ENCODE measurements at places on chromosomes 16 and 17.

DNA sequence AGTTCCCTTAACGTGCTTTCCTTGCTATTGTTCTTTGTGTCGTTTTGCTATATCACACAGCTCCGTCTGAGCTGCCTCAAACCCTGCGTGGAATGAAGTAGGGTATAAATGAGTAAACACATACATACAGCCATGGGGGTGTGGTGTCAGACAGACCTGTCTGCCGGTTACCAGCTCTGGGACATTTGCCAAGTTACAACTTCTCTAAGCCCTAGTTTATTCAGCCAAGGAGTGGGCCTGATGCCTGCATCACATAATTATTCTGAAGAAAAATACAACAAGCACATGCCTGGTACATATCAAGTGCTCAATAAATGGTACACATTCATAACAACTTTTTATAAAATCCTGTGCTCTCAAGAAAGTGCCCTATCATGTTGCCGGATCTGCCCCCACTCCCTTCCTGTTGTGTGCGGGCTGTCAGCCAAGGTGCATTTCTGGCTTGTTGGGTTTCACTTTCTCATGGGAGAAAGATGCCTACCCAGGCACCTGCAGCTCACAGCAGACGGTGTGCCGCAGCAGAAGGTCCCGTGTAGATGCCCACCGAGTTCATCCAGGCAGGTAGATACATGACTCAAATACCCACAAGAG is 30.5 kb downstream of the SMPD3 start:
- no peak for DNase-seq

- DNase-seq: no peak
Measured at GRCh38 chr16:88855176-88855575, 1.6 kb downstream of the GALNS start.

GRCh38 chr16:72013888-72014581 is 5.5 kb downstream of the DHODH start:
- no peak for DNase-seq

DNA sequence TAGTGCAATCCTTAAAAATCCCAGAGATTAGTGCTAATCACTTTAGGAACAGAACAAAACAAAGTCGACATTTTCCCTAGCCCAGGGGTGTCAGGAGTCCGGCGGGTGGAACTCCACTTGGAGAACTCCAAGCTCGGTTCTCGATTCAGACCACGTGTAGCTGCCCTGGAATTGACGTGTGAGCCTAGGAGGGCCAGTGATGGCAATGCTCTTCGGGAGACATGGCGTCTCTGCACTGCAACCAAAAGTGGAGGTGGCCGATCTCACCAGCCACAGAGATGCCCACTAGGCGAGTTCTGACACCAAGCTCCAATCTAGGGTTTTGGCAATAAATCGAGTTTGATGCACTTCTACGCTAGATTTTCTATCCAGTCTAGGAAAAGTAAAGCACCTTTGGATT is 17.6 kb downstream of the MAP1LC3B start:
- DNase-seq: no peak

- no peak for DNase-seq
Measured at GRCh38 chr16:54631782-54632181, 298.9 kb upstream of the IRX5 start.

- no peak for DNase-seq
Measured at GRCh38 chr17:2240541-2240940, 63.0 kb downstream of the SMG6 start.

DNA sequence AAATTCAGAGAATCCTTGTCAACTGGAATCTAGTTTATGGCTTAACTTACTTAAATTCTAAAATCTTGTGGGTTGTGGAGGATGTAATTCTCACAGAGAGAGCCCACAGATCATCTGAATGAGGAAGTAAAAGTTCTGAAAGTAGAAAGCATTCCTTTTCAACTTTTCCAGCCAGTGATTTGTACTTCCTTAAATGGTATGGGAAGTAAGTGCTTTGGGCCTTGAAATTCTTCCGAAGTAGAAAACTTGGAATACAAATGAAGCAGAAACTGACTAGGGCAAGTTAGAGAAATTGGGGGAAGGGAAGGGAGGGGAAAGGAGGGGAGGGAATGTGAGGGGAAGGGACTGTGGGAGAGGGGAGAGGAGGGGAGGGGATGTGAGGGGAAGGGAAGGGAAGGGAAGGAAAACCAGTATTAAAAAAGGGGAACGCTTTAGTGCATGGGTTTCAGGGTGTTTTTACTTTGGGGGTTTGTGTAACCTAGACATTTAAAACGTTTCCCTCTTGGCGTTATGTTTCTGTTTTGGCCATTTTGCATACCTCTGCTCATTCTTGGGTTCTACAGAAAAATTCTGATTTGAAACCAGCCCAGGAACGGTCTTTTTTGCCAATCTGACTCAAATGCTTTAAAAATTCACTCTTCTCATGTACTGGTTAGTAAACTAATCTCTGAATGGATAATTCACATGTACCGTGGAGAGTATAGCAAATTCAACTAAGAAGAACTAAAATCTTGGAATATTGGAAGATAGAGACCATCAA is 15.5 kb upstream of the SNTB2 start:
- no peak for DNase-seq

DNA sequence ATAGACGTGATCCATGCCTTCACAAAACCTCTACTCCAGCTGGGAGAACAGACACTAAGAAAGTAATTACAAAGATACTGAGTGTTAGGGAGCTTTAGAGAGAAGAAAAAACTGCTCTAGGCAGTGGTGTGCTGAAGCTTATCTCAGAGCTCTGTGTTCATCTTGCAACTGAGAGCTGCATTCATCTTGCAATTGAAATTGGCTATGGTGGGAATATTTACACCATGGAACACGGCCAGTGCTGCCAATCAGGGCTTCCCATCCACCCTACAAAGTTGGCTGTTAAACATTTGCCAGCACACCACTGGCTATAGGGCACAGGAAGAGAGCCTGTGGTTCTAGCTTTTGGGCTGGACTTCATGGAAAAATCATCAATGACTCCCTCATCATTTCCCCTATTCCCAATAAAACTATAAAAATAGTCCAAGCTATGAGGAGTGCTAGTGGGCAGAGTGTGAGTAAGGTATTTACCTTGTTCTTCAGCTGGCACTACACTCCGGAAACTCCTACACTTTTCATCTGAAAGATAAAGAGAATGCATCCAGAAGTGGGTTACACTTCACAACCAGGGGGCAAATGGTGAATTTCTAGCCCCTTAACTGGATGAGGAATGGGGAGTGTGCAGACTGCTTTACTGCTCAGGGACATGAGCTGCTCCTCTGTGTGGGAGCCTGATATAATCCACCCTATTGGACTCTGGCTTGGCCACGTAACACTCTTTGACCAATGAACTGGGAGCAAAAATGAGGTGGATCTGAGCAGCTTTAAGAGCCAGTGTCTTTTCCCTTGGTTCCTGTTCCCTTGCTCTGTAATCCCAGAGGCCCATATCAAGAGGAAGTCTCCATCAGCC is 11.6 kb downstream of the GSG1L2 start:
- no peak for DNase-seq

DNA sequence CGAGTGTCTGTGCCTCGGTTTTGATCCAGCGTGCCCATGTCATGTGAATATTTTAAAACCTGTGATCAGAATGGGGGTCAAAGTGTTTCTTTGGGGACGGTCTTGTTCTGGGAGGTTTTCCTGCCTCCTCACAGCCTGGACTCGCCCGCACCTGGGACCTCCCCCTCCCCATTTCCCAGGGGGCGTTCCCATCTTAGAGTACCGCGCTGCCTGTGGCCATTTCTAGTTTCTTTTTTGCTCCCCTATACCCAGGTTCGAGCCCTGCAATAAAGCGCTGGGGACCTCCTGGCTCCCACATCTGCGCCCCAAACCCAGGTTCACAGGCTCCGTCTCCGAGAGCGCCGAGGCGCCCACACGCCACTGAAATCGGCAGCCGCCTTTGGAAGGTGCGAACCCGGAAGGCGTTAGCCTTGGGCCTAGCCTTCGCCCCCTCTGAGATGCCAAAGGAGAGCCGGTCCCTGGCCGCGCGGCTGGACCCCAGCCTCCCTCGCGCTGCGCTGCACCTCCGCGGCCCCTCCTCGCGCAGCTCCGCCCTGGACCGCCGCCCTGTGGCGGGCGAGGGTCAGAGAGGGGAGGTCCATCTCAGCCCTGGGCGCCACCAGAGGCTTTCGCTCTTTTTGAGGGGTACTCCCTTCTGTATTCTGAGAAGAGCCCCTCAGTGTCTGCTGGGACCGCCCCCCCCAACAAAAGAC is 1.7 kb downstream of the KCNJ12 start:
- no peak for DNase-seq

GRCh38 chr16:85045077-85045476 is 17.5 kb downstream of the KIAA0513 start:
- DNase-seq: no peak

- no peak for DNase-seq
Measured at GRCh38 chr16:88578446-88579313, 8.5 kb downstream of the ZC3H18 start.

DNA sequence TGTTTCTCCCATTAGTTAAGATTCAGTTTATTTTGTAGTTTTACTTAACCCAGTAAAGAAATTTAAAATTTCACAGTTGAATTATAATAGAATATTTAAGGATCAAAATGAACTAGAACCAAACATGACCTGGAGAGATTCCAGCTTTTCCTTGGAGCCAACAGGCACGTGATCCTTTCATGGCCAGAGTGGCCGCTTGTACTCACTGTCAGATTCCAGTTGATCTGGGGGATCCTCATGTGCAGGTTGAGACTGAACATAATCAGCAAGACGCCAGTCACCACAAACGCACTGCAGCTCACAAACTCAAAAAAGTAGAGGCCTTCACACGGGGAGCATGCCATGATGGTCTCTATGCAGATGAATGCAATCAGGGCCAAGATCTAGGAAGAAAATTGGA is 31.7 kb downstream of the CMTM3 start:
- no peak for DNase-seq

- DNase-seq: no peak
Measured at GRCh38 chr16:87033541-87034300, 283.5 kb downstream of the C16orf95 start.

DNA sequence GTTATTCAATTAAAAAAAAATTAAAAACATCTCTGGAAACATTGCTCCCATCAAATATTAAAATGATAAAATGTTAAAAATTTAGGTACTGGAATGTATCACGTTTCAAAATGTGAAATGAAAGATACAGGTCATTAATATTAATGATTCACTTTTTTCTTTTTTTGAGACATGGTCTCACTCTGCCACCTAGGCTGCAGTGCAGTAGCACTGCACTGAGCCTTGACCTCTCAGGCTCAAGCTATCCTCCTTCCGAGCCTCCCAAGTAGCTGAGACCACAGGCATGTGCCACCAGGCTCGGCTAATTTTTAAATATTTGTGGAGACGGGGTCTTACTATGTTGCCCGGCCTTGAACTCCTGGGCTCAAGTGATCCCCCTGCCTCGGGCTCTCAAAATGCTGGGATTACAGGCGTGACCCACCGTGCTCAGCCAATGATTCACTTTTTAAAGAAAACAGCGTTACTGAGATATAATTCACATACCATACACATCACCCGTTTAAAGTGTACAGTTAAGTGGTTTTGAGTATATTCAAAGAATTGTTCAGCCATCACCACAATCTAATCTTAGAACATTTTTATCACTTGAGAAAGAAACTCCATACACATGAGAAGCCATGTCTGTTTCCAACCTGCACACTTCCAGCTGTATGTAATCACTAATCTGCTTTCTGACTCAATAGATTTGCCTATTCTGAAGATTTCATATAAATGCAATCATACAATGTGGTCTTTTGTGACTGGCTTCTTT is 19.1 kb upstream of the NETO2 start:
- no peak for DNase-seq

DNA sequence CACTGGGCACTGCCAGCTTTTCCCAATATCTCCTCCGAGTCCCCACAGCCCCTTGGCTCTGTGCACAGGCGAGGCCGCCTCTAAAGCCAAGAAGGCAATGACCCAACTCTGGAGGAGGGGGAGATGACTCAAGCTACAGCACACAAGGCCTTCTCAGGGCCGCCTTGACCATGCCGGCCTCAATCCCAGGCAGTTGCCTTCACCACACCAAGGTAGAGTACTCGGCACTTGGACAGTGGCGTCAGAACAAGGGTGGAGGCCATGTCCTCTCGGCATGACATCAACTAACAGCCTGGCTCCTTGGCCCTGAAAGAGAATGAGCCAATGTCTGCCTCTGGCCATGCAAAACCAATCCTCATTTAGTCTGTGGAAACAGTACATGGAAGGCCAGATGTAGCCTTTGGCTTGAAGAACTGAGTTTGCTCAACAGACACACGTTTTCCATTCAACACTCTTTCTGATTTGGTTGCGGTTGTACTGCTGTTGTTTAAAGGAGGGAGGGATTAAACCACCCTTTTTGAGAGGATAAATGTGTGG is 139.6 kb downstream of the XYLT1 start:
- no peak for DNase-seq

- DNase-seq: no peak
Measured at GRCh38 chr16:56409195-56409594, 16.1 kb downstream of the AMFR start.

- DNase-seq: no peak
Measured at GRCh38 chr17:63928172-63928666, 3.9 kb downstream of the CD79B start.

DNA sequence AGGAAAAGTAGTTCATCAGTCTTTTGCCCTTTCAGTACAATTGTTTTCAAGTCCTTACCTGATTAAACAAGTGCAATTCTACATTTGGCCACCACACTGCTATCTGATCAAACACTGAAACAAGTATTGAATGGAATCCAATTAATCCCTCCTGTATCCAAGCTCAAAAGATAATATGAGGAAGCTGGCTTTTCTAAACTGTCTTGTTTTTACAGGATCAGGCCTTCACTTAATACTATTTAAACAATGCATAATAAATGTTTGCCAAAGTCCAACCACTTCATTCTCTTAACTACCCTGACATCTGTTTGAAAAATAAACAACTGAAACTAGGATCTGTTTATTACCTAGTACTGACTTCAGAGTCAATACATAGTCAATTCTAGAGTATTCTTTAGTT is 131.6 kb downstream of the MRTFB start:
- DNase-seq: no peak

DNA sequence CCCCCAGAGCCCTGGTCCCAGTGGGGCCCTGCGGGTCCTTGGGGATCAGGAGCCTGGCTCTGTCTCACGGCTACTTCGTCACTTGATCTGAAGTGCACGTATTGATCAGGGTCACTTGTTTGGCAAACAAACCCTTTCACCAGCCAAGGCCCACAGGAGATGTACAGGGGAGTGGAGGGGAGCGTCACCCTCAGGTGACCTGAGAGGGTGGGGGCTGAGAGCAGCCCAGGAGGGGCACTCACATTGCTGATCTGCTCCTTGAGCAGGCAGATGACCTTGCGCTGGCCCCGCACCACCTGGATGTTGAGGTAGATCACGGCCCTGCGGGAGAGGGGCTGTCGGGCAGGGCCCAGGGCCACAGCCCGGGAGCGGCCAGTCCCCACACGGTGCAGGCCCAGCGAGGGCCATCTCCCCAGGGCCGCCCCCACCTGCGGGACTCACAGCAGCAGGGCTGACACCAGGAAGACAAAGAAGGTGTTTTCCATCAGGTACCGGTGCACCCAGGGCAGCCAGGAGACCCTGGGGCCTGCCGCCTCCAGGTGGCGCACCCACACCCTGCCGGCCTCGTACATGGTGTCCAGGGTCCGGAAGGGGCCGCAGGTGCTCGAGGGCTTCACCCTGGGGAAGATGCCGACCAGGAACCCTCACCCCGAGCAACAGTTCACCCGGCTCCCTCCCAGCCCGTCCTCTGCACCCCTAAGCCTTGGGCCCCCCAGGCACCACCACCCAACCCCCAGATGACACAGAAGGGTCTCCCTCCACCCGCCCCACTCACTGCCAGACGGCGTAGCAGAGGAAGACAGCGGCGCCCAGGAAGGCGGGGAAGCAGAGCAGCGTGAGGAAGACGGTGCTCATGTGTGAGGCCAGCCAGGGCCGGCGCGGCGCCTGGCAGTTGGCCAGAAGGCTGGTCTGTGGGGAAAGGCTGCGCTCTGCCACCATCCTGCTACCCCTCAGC is 11.3 kb downstream of the TMC6 start:
- DNase-seq: no peak

GRCh38 chr17:4998027-4998731 is 429 bp downstream of the KIF1C start:
- DNase-seq: no peak
